ENCODE measurements at places on chromosomes 2 and 18.
A peak's percentile ranks its signal among the peaks of the same experiment; 100 is the strongest.

GRCh38 chr2:120825370-120826259 is 89.9 kb downstream of the GLI2 start:
- DNase-seq = peak; percentile 82

- no peak for DNase-seq
Observed at GRCh38 chr2:62501794-62502500, 4.0 kb downstream of the TMEM17 start.

GRCh38 chr2:108139521-108139920 is 100.2 kb upstream of the SULT1C3 start:
- no peak for DNase-seq

DNA sequence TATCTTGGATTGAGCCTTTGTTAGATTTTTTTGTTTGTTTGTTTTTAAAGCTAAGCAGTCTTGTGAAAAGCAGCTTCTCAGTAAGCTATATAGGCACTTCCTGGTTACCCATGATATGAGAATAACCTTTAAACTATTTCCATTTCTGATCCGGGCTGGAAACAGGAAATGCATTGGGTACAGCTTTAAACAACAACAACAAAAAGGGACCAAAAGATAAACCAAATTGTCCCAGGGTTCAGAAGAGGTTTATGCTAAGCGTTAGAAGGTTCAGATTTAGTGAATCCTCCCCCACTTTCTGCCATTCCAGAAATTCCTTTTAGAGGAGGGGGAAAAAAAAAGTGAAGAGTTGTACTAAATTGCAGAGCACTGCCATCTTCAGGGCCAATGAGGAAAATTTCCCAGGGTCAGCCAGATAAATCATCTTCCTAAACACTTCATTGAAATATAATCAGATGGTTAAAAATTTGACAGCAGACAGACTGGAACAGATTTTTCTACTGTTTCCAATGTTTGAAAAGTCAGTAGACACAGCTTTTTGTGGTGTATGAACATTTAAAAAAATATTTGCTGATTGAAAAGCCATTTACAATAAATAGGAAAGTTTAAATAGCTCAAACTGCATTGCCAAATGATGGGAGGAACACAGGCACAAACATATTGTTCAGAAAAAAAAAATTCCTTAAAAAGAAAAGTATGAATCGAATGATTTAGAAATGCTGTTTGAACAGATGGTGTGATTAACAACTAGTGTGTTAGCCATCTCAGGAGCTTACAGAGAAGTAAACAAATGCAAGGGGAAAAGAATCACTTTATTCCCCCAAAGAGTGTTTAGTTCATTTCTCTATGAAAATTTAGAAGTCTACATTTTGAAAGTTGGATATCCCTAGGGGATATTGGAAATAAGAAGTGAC is 189.9 kb upstream of the TANK start:
- peak; percentile 59 for DNase-seq

DNA sequence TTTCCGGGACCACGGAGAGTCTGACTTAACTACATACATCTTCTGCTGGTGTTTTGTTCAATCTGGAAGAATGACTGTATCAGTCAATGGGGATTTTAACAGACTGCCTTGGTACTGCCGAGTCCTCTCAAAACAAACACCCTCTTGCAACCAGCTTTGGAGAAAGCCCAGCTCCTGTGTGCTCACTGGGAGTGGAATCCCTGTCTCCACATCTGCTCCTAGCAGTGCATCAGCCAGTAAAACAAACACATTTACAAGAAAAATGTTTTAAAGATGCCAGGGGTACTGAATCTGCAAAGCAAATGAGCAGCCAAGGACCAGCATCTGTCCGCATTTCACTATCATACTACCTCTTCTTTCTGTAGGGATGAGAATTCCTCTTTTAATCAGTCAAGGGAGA is 23.1 kb downstream of the ICOS start:
- DNase-seq = no peak

- no peak for DNase-seq
Observed at GRCh38 chr2:70111752-70112591, 24.7 kb downstream of the PCBP1 start.

DNA sequence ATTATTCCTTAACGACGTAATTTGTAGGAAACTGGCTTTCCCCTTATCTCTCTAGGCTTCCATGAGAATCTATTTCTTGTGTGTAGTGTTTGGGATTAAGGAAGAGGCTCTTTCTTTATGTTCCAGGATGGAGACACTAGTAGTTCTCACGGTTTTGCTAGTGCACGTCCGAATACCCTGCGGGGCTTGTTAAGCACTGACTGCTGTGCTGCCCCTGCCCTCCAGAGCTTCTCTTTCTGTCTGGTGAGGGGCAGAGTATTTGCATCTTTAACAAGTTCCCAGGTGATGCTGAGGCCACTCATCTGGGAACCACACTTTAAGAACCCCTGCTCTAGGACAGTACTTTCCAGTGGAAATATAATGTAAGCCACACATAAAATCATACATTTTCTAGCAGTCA is 76.4 kb downstream of the SPATS2L start:
- no peak for DNase-seq

GRCh38 chr18:48821845-48822244 is 128.9 kb downstream of the SMAD7 start:
- DNase-seq = no peak

GRCh38 chr18:56869189-56869777 is 218.1 kb downstream of the WDR7 start:
- no peak for DNase-seq

DNA sequence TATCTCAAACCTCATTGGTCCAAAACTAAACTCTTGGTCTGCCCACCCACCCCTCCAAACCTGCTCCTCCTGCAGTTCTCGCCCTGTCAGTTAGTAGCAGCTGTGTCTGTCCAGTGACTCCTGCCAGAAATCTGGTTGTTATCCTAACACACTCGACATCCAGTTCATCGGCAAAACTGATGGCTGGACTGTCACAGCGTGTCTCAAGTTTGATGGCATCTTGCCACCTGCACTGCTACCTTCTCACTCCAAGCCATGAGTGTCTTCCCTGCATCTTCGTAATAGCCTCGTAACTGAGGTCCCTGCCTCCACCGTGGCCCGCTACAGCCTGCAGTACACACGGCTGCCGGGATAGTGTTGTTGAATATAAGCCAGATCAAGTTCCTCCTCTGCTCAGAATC is 470.1 kb upstream of the RAB12 start:
- no peak for DNase-seq

GRCh38 chr2:14601156-14601770 is 31.3 kb upstream of the LRATD1 start:
- no peak for DNase-seq

- no peak for DNase-seq
Observed at GRCh38 chr2:213353419-213353818, 69.2 kb downstream of the SPAG16 start.

DNA sequence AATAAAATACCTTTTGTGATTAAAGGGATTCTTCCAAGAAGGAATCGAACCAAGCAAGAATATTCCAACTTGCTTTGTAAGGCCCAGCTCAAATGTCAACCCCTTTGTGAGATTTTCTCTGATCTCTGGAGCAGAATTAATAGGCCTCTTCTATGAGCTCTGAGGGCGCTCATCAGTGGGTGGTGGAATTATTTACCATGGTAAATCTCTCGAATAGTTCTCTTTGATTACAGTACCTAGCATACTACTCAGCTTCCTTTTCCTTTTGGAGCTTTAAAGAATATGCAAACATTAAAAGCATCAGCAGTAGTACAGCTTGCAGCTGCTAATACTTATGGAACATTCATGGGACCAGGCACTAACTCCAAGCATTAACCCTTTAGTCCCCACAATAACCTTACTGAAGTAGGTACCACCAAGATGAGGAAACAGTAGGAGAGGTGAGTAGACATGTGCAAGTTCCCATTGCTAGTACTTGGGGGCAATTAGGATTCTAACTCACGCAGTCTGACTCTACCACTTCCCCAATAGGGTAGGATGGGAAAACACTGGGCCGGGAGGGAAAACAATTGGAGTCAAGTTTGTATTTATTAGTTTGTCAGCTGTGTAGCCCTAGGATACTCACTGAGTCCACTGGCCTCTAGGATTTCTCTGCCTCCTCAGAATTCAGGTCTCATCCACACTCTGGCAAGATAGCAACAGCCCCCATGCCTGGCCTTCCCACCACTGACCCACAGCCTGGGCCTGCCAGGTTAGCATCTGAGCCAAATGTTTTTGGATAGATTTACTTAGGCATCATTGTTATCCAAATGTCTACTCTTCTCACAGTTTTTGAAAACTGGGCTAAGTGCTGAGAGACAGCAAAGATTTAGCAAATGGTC is 21.7 kb downstream of the ADD2 start:
- DNase-seq = no peak

- DNase-seq = no peak
Observed at GRCh38 chr2:15018814-15019213, 386.3 kb downstream of the LRATD1 start.

DNA sequence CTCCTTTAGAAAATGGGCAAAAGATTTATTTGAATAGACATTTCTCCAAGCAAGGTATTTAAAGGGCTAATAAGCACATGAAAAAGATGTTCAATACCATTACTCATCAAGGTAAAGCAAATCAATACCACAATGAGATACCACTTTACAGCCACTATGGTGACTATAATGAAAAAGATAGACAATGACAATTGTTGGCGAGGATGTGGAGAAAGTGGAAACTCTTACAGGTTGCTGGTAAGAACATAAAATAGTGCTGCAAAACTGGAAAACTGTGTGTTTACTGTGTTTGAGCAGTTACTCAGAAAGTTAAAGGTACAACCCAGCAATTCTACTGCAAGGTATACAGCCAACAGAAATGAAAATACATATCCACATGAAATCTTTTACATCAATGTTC is 31.9 kb upstream of the RNU4ATAC start:
- DNase-seq = no peak
